SJCRH30 (cell line): ENCODE measurements at places on chromosomes 12 and 14.

GRCh38 chr12:124497658-124498057 lies 69.8 kb downstream of the NCOR2 start:
- no peak overlapping the region for H3K4me3 ChIP-seq
- peaks cover 19% of the 10 kb centered on the region for H3K36me3 ChIP-seq
- DNase-seq, result peak; percentile 65
- no peaks in the 10 kb centered on the region for H3K27me3 ChIP-seq

GRCh38 chr14:69284170-69284569 lies 24.2 kb downstream of the GALNT16 start:
- H3K27me3 ChIP-seq, result no peaks in the 10 kb centered on the region
- H3K27ac ChIP-seq, result no peak overlapping the region
- no peaks in the 10 kb centered on the region for H3K4me1 ChIP-seq
- no peak overlapping the region for H3K4me3 ChIP-seq
- DNase-seq, result no peak

- DNase-seq, result peak; percentile 54
- no peaks in the 10 kb centered on the region for H3K36me3 ChIP-seq
- H3K27me3 ChIP-seq, result no peaks in the 10 kb centered on the region
- H3K4me3 ChIP-seq, result no peak overlapping the region
Measured at GRCh38 chr14:69501423-69501838, 16.9 kb downstream of the PLEKHD1 start.

DNA sequence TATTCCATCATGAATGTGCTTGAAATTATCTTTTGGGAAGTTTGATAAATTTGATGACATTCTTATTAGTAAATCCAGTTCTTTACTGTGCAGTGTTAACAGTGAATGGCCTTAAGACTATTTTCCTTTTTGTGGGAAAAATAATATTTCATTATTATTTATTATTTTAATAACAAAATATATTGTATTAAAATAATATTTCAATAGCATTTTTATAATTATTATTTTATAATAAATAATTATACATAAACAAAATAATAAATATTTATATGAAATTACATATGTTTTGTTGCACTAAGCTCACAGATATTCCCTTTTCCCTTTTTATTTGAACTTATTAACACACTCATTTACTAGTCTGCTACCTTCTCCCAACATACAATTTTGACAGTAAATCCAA lies 33.6 kb downstream of the PIK3C2G start:
- no peaks in the 10 kb centered on the region for H3K4me1 ChIP-seq
- H3K27ac ChIP-seq, result no peak overlapping the region
- no peak overlapping the region for H3K4me3 ChIP-seq
- H3K27me3 ChIP-seq, result no peaks in the 10 kb centered on the region
- H3K36me3 ChIP-seq, result no peaks in the 10 kb centered on the region

GRCh38 chr14:71108398-71109119 lies 201.3 kb downstream of the PCNX1 start:
- no peak overlapping the region for H3K27ac ChIP-seq
- H3K4me3 ChIP-seq, result no peak overlapping the region
- H3K4me1 ChIP-seq, result no peaks in the 10 kb centered on the region
- DNase-seq, result no peak
- no peaks in the 10 kb centered on the region for H3K27me3 ChIP-seq

DNA sequence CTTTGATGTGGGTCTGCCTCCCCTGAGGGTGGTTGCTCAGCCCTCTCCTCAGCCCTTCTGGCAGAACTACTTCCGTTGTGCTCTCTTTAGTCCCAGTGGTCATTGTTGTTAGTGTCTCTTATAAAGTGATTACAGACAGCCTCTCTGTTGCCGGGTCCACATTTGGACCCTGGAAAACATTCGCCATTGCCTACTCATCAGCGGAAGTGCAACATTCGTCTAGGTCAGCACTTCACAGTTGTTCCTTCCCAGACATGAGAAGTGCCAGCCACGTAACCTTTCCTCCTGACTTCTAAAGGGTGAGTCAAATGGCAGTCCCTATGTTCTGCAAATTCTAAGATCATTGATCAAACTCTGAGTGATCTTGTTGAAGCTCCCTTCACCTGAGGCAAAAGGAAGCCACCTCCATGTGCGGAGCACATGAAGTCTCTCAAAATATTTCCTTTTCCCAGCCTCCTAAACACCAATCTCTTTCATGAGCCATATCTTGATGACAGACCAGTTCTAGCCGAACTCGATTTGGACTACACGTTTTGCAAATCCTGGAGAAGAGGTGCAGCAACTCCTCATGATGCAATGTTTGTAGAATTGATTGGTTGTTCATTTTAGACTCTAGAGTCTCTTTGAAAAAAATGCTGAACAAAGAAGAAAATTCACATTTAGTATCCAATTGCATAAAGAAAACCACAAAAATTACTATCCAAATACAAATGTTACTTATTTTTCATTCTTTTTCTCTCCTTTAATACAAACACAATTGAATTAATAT lies 163.8 kb downstream of the RPL10L start:
- no peaks in the 10 kb centered on the region for H3K36me3 ChIP-seq
- DNase-seq, result no peak
- H3K4me3 ChIP-seq, result no peak overlapping the region
- H3K27ac ChIP-seq, result no peak overlapping the region
- no peaks in the 10 kb centered on the region for H3K4me1 ChIP-seq

GRCh38 chr14:101367421-101368261 lies 193.7 kb upstream of the DIO3 start:
- H3K4me3 ChIP-seq, result no peak overlapping the region
- DNase-seq, result no peak
- no peaks in the 10 kb centered on the region for H3K27me3 ChIP-seq
- H3K4me1 ChIP-seq, result peaks cover 21% of the 10 kb centered on the region

DNA sequence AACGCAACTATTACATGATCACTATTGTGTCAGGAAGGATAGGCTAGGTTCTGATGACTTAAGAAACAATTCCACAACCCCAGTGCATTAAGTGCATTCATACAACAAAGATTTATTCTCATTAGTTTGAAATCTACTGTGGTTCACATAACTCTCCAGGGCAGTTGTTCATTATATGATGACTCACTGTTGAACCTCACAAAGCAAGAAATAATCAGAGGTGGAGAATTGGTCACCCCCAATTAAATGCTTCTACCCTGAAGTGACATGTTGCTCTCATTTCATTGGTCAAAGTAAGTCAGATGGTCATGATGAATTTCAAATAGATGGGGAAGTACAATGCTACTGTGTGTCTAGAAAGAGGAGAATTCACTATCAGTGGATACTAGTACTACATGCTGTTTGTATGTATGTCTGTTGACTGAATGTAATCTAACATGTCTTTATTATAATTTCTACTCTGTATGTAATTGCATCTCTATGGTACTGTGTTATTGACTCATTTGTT lies 6.1 kb upstream of the HELB start:
- DNase-seq, result no peak
- no peaks in the 10 kb centered on the region for H3K27me3 ChIP-seq
- H3K4me3 ChIP-seq, result no peak overlapping the region
- no peak overlapping the region for H3K27ac ChIP-seq

GRCh38 chr14:36585100-36585499 lies 2.7 kb upstream of the NKX2-8 start:
- no peak overlapping the region for H3K4me3 ChIP-seq
- DNase-seq, result no peak

GRCh38 chr12:52156757-52157565 lies 34.9 kb downstream of the KRT80 start:
- no peaks in the 10 kb centered on the region for H3K27me3 ChIP-seq
- DNase-seq, result peak; percentile 78
- H3K27ac ChIP-seq, result no peak overlapping the region
- no peaks in the 10 kb centered on the region for H3K36me3 ChIP-seq
- peaks cover 4% of the 10 kb centered on the region; the same call in 1 of the 2 replicates for H3K4me1 ChIP-seq
- no peak overlapping the region for H3K4me3 ChIP-seq

DNA sequence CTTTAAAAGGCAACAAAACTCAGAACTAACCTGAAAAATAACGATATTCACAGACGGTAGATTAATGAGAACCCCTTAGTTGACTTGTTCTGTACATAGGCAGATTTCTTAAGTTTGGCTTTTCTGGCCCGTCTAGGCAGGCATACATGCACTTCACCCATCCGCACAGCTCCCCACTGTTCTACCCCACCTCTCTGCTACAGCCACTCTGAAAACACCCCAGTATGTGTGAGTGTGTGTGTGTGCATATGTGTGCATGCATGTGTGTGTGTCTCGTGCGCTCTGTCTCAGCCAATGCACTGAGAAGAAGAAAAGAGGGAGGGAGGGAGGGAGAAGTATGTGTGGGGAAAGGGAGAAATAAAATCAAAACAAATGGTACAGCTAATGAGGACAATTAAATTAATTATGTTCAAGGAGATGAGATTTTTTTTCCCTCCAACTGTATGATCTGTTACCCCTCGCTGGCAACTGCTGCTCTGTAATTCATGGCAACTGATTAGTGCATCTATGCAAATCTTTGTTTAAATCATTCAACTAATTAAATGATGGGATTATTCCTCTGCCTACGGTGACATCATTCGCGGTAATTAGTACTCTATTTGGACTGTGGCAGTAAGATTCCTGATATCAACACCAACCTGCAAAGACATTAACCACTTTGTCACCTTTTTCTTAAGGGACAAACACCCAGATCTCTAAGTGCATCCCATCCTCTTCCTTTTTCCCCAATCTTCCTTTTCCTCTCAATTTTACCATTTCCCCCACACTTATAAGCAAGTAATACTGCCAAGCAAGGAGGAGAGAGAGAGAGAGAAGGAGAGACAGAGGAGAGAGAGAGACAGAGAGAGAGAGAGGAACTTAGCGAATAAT lies 2.2 kb upstream of the LMO3 start:
- no peaks in the 10 kb centered on the region for H3K36me3 ChIP-seq
- DNase-seq, result no peak
- peaks cover 8% of the 10 kb centered on the region for H3K4me1 ChIP-seq

- no peak overlapping the region for H3K4me3 ChIP-seq
- DNase-seq, result peak; percentile 95
- H3K27me3 ChIP-seq, result no peaks in the 10 kb centered on the region
Measured at GRCh38 chr14:102029956-102030355, 56.9 kb downstream of the HSP90AA1 start.

DNA sequence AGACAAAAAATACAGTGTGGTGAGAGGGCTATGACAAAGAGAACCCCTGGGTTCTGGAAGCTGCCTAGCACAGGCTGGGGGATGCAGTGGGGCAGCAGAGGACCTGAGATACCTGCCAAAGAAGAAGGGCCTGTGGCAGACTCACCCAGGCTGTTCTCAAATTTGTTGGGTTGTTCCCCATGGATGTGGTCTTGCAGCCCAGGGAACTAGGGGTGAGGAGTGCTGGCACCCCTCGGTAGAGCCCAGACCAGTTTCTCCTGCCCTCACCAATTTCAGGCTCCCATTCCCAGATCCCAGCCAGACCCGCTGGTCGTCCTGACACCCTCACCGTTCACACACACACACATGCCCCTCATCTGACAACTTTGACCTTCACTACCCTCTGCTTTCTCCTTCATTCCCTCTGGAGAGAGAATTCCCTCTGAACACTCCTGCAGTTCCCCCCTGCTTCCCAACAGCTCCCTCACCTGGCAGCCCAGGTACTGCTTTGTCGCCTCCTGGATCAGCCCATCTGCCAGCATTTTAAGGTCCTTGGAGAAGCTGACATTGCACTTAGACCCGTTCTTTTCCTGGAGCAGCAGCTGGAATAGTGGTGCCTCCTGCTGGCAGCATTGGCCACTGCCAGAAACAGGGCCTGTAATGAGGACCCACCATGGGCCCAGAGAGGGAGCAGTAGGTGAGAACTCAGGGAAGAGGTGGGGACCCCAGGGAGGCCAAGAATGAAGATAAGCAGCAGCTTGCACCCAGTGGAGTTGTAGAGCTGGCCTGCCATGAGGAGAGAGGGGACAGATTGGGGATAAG lies 5.9 kb upstream of the GDF11 start:
- 0 out of 2 replicates have a peak overlapping the region, but pooled peaks have one; percentile 54 for H3K27ac ChIP-seq
- peaks cover 10% of the 10 kb centered on the region; the same call in 1 of the 2 replicates for H3K4me1 ChIP-seq
- no peaks in the 10 kb centered on the region for H3K36me3 ChIP-seq
- no peaks in the 10 kb centered on the region for H3K27me3 ChIP-seq
- peak; percentile 81 for DNase-seq

- peak overlapping the region; percentile 59 for H3K27ac ChIP-seq
- H3K36me3 ChIP-seq, result no peaks in the 10 kb centered on the region
- H3K4me3 ChIP-seq, result no peak overlapping the region
Measured at GRCh38 chr14:58717813-58718212, 80.1 kb downstream of the DACT1 start.

GRCh38 chr14:24071836-24072430 lies 571 bp downstream of the CPNE6 start:
- no peak for DNase-seq
- no peaks in the 10 kb centered on the region; the same call in 1 of the 2 replicates for H3K27me3 ChIP-seq
- H3K27ac ChIP-seq, result no peak overlapping the region
- no peaks in the 10 kb centered on the region for H3K36me3 ChIP-seq
- H3K4me3 ChIP-seq, result no peak overlapping the region
- H3K4me1 ChIP-seq, result no peaks in the 10 kb centered on the region

- no peaks in the 10 kb centered on the region for H3K4me1 ChIP-seq
- no peaks in the 10 kb centered on the region for H3K27me3 ChIP-seq
- peaks cover 6% of the 10 kb centered on the region; the same call in 1 of the 2 replicates for H3K36me3 ChIP-seq
- H3K27ac ChIP-seq, result no peak overlapping the region
- no peak overlapping the region for H3K4me3 ChIP-seq
Measured at GRCh38 chr14:54756656-54757392, 145.8 kb downstream of the GCH1 start.
